Activated CD8-positive, alpha-beta T cell treated with anti-CD3 and anti-CD28 coated beads, Interleukin-2, amount 10 ng/mL, durations not matched to agents 7 days and 5 days (primary cell): ENCODE measurements at places on chromosomes 12 and 14. TPM values are rescaled to one million over a fixed set of nuclear protein-coding genes. Genes with fewer than 3 reads are reported as not detected.

PPFIA2 gene
- total RNA-seq: not detected

GRCh38 chr14:73745571-73746519 lies 31.7 kb upstream of the PNMA1 start:
- peaks cover 48% of the 10 kb centered on the region for H3K36me3 ChIP-seq
- H3K4me1 ChIP-seq: peaks cover 99% of the 10 kb centered on the region

DNA sequence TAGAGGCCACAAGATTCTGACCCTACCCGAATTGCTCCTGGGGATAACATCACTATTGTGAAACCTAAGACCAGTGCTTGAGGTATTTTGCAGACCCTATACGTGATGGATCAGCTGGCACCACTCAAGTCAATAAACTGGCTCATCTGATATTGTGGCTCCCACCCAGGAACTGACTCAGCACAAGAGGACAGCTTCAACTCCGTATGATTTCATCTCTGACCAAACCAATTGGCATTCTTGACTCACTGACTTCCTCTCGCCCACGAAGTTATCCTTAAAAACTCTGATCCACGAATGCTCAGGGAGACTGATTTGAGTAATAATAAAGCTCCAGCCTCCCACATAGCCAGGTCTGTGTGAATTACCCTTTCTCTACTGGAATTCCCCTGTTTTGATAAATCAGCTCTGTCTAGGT lies 1036.1 kb upstream of the TMEM132C start:
- no peak overlapping the region for H3K4me3 ChIP-seq
- H3K27me3 ChIP-seq: no peaks in the 10 kb centered on the region
- H3K27ac ChIP-seq: no peak overlapping the region

PIANP gene
- not detected for total RNA-seq

DNA sequence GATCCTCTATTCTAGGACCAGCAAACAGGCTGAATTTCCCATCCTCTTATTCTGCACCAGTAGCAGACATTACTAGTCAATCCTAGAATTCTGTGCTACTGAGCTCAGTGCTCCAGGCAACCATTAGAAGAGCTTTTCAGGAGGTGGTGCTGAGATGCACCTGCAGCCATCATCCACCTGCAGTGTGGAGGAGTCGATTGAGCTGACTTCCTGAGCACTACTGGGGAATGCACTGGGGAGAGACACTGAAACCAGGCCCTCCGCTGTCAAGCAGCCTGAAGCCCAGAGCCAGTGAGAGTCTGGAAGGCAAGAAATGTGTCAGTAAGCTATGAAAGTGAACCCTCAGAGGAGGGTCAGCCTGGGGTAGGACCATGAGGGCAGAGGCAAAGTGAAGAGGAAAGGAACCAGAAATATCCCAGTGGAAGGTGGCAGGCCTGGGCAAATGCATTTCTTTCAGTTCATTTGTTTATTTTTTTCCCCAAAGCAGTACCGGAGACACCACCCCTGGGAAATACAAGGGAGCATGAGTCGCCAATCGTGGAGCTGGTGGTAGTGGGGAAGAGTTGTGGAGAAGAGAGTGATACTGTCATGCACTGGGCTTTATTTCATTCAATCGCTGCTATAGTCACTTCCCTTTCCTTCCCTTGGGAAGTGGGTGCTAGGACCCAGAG lies 23.0 kb upstream of the SERPINA4 start:
- H3K27me3 ChIP-seq: no peaks in the 10 kb centered on the region
- H3K4me3 ChIP-seq: no peak overlapping the region
- no peaks in the 10 kb centered on the region for H3K4me1 ChIP-seq
- no peaks in the 10 kb centered on the region for H3K36me3 ChIP-seq
- H3K27ac ChIP-seq: no peak overlapping the region

RNASE12 gene
- not detected for total RNA-seq

GRCh38 chr14:104112113-104112505 lies 26.3 kb upstream of the KIF26A start:
- no peaks in the 10 kb centered on the region for H3K4me1 ChIP-seq
- no peaks in the 10 kb centered on the region for H3K36me3 ChIP-seq

GRCh38 chr14:99078426-99078825 lies 193.6 kb downstream of the BCL11B start:
- H3K4me1 ChIP-seq: peaks cover 29% of the 10 kb centered on the region
- DNase-seq: no peak
- no peaks in the 10 kb centered on the region for H3K27me3 ChIP-seq
- H3K36me3 ChIP-seq: peaks cover 5% of the 10 kb centered on the region
- no peak overlapping the region for H3K27ac ChIP-seq

DNA sequence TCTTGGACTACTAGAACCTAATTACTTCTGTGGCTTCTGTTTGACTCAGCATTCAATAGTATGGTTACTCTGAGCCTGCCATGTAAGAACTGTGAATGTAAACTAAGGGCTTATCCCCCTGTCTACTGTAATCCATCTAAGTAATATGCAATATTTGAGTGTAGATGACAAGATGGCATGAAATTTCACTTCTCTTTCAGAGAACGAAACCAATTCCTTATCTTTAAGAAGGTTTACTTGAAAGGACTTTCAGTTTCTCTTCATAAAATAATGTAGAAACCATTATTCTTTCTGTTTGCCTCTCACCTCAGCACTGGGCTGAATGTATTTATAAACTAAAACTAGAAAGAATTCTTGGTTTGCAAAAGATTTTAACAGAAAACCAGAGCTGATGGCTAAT lies 60.4 kb upstream of the ARID2 start:
- peaks cover 56% of the 10 kb centered on the region for H3K4me1 ChIP-seq
- no peak for DNase-seq
- peak overlapping the region; percentile 72 for H3K4me3 ChIP-seq
